Natural killer cell treated with Interleukin-12 subunit alpha and Interleukin-12 subunit beta and Interleukin-15 and Interleukin-18, amount 100 ng/mL, for 72 hours (primary cell): ENCODE measurements at places on chromosomes 16 and 17. TPM values are rescaled to one million over a fixed set of nuclear protein-coding genes. Genes with fewer than 3 reads are reported as not detected.

DNA sequence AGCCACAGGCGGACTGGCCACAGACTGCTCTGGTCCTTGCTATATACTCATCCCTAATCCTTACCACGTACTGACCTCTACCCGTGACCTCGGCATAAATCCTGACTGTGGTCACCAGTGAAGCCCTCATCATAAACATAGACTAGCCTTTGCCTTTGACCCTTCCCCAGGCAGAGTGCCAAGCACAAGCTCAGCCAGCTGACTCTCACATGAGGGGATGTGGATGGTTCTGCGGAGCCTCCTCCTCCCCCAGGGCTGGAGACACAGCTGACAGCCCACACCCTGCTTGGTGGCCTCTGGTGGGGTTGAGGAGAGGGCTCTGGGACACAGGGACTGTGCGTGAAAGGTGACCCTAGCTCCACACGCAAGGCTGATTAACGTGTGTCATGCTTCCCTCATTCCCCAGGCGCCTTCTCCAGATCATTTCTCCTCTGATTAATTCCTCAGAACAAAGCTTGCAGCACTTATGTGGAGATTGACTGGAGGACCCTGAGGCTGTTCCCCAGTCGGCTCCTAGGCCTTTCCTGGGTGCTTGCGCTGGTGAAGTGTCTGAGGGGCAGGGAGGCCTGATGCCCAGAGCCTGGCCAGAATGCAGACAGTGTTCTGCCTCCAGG, 241.5 kb upstream of the NLRP1 start:
- DNase-seq = no peak
- no peak overlapping the region for H3K27ac ChIP-seq
- peaks cover 33% of the 10 kb centered on the region for H3K27me3 ChIP-seq
- no peak overlapping the region for H3K4me3 ChIP-seq
- H3K4me1 ChIP-seq = no peaks in the 10 kb centered on the region

DNA sequence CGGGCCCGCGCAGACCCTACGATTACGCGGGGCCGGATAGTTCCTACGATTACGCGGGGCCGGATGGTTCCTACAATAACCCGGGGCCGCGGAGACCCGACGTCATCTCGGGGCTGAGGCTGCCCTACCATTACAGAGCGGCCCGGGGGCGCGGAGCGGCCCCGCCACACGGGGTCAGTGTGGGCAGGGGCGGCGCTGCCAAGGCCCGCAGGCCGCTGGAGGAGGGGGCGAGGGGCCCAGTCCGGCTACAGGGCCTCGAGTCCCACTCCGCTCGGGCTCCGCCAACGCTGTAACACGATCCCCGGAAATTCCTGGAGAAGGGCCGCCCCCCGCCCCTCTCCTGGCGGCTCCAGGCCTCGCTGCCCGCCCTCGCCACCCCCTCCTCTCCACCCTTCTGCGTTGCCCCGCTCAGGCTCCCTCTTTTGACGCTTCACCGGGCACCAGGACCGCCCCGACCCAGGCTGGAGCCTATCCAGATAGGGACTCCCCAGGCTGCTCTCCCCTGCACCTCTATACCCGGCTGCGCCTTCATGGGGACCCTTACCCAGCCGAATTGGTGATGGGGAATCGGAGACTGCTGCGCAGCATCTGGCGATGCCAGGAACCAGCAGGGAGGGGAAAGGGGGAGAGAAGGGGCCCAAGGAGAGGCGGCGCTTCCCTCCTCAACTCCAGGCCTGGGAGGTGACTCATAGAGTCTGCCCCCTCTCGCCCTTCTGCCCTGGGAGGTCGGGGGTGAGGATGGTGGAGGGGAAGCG, at the start of gene RAB34:
RAB34 (minus strand) TSS at position 291 of the 755 bp plus-strand sequence. CDS start 602 bp downstream, outside the sequence.
- H3K4me1 ChIP-seq = peaks cover 35% of the 10 kb centered on the region
- H3K27me3 ChIP-seq = peaks cover 13% of the 10 kb centered on the region
- H3K27ac ChIP-seq = peak within 1 kb of the TSS; percentile 72
- peak within 1 kb of the TSS; percentile 89 for H3K4me3 ChIP-seq

DNA sequence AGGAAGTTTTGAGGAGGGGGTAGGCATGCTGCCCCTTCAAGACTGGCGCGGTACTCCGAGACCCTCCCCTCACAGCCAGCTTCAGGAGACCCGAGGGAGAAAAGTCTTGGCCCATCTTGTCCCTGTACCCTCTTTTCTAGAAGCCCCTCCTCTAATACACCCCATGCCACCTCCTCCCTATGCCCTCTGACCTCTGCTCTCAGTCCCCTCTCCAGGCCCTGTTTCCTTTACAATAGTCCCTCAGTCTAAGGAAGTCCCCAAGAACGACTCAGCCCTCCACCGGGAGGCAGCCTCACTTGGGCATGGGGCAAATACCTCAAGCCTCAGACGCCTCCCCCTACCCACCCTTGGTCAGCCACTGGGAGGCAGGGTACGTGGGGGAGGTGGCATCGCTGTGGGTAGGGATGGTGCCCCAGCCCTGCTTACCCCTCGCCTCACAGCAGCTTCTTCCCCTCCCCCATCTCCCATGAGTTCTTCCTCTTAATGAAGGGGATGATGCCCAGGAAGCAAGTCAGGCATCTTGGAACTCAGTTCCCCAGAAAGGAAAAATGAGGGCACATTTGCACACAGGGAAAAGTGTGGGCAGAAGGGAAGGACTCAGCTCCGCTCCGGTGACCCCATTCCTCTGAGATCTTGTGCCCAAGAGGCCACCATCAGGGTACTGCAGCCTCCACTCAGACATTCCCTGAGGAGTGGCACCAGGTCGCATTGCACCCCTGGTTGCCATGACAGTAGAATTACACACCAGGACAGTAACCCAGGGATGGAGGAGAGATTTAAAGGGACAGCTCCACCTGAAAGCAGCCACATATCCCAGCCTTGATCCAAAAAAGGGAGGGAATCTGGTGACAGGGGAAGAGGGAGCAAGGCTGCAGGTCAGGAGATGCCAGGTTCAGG, 6.2 kb downstream of the MPP2 start:
- H3K27ac ChIP-seq = no peak overlapping the region
- no peak for DNase-seq
- H3K27me3 ChIP-seq = peaks cover 27% of the 10 kb centered on the region
- peak overlapping the region; percentile 67 for H3K4me3 ChIP-seq
- peaks cover 7% of the 10 kb centered on the region for H3K4me1 ChIP-seq

DNA sequence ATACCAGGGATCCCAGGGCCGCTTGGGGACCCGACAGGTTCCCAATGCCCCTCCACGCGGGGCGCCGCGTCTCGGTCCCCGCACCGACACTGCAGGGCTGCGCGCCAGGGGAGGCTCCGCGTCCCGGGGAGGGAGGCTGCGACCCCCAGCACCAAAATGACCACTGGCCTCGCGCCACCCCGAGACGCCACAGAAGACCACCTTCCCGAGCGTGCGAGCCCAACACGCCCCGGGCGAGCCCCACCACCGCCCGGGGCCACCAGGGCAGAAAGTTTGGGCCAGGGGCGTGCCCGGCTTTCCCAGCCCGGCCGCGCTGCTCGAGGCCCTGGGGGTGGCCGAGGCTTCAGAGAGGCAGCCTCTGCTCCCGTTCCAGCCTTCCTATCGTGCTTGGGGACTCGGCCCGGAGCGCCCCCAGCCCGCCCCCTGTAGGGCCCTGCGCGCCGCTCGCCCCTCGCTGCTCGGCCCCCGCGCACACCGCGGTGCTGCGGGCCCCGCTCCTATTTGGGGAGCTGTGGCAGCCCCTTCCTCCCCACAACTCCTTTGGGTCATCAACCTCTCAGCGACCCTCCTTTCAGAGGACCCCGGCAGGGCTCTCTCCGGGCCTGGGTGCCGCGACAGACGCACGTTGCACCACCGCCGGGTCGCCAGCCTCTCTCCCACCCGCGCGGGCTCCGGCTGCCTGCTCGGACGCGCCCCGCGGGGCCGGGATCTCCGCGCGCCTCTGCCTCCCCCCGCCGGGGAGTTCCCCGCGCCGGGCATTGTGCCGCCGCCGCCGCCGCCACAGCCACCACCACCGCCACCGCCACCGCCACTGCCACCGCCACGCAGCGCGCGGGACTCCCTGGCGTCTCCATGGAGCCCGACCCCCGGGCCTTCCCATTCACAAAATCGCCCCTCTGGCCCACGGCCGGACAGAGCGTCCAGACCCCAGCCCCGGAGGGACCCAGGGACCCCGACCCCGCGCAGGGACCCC, 892 bp downstream of the RBFOX3 start:
- H3K27ac ChIP-seq = no peak overlapping the region
- H3K36me3 ChIP-seq = no peaks in the 10 kb centered on the region
- peaks cover 41% of the 10 kb centered on the region for H3K27me3 ChIP-seq
- no peak overlapping the region for H3K4me3 ChIP-seq
- no peak for DNase-seq

GRCh38 chr17:57868007-57868909, 18.4 kb upstream of the MRPS23 start:
- H3K4me1 ChIP-seq = peaks cover 4% of the 10 kb centered on the region
- H3K27ac ChIP-seq = no peak overlapping the region
- peak; percentile 44 for DNase-seq
- H3K27me3 ChIP-seq = peaks cover 20% of the 10 kb centered on the region
- H3K36me3 ChIP-seq = no peaks in the 10 kb centered on the region

- no peaks in the 10 kb centered on the region for H3K36me3 ChIP-seq
- H3K4me1 ChIP-seq = peaks cover 8% of the 10 kb centered on the region
- no peak for DNase-seq
- no peak overlapping the region for H3K27ac ChIP-seq
- no peaks in the 10 kb centered on the region for H3K27me3 ChIP-seq
- H3K4me3 ChIP-seq = no peak overlapping the region
Observed at GRCh38 chr17:27888067-27888466, 5.1 kb downstream of the LYRM9 start.

DNA sequence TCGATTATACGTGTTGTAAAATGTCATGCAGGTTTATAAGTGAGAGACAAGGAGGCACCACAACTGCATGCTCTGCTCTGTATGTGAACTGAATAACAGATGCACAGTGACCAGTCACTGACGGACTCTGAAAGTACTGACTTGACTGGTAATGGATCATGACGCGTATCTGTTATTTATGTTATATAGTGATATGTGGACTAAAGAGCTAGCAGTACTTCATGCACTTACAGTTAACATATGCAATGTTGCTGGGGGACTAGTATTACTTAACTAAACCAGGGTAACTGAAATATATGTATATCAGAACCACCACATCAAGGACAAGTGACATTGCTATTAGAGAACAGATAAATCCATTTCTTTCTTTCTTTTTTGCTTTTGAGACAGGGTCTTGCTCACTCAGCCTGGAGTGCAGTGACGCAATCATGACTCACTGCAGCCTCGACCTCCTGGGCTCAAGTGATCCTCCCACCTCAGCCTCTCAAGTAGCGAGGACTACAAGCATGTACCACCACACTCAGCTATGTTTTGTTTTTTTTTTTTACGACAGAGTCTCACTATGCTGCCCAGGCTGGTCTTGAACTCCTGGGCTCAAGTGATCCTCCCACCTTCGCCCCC, 17.2 kb downstream of the COIL start:
- no peak overlapping the region for H3K4me3 ChIP-seq
- peaks cover 11% of the 10 kb centered on the region for H3K36me3 ChIP-seq
- no peaks in the 10 kb centered on the region for H3K27me3 ChIP-seq
- no peak for DNase-seq

- DNase-seq = no peak
- no peaks in the 10 kb centered on the region for H3K4me1 ChIP-seq
- H3K36me3 ChIP-seq = no peaks in the 10 kb centered on the region
Observed at GRCh38 chr17:53538129-53538617, 284.6 kb upstream of the KIF2B start.

Gene CCDC92B
- total RNA-seq = not detected

GRCh38 chr16:2518823-2519710, 1.1 kb upstream of the AMDHD2 start:
- H3K4me1 ChIP-seq = peaks cover 49% of the 10 kb centered on the region
- no peak for DNase-seq
- no peaks in the 10 kb centered on the region for H3K27me3 ChIP-seq
- H3K4me3 ChIP-seq = peak overlapping the region; percentile 79
- H3K36me3 ChIP-seq = no peaks in the 10 kb centered on the region

DNA sequence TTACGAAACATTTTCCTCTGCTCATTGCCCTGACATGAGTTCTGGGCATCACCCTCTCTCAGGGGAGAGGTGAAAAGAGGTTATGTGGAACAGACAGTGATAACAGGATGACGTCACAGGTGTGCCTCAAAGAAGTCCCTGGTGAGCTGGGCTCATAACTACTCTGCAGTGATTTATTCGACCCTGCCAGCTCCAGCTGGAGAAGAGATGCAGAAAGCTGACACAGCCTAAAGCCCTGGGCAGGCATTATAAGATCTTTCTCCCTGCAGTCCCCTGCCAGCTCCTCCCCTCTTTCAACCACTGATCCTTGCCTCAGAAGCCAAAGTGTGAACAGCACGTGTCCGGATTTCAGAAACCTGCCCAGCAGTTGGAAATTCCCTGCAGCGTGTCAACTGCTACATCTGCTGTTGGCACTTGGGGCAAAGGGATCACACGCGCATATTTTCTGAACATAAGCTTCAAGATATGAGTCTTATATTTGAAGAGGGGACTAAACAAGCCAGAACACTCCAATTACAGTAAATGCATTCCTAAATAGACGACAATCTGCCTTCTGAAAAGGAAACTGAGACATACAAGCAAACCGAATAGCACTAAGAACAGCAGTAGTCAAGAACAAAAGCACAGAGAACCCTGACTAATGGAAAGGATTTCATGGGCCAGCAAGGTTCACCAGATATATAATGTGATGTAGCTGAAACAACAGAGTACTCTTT, 80.5 kb downstream of the SMG6 start:
- H3K27ac ChIP-seq = peak overlapping the region; percentile 40
- peak; percentile 92 for DNase-seq
- peaks cover 35% of the 10 kb centered on the region for H3K4me1 ChIP-seq
- H3K27me3 ChIP-seq = no peaks in the 10 kb centered on the region
- peak overlapping the region; percentile 62 for H3K4me3 ChIP-seq

DNA sequence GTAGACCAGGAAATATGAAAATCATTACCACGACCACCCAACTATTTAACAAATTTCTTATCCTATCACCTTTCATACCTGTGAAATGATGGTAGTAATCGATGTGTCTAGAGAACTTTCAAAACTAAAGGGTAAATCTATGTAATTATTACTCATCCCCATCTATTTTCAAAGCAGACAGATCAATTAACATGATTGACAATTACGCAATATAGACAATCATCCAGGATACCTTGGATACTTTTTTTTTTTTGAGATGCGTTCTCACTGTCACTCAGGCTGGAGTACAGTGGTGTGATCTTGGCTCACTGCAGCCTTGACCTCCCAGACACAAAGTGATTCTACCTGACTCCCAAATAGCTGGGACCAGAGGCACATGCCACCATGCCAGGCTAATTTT, 4.0 kb upstream of the C16orf46 start:
- H3K36me3 ChIP-seq = no peaks in the 10 kb centered on the region
- no peak for DNase-seq
- H3K27ac ChIP-seq = no peak overlapping the region
- H3K4me3 ChIP-seq = no peak overlapping the region
- peaks cover 2% of the 10 kb centered on the region for H3K4me1 ChIP-seq

DNA sequence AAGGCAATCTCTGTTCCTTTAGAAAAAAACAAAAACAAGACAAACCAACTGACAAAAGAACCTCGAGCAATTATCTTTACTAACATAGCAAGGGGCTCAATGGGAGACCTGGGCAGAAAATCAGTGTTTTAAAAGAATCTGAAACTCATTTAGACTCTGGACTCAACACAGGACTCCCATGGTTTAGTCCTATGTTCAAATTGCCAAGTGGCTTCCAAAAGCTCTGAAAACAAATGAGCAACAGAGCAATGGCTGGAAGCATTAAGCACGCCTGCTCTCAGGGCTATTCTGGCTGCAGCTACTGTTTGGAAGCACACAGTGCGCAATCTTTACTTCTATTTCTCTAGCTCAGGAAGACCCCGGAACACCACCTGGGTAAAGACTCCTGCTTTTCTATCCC, 162.0 kb downstream of the AATF start:
- DNase-seq = no peak
- peaks cover 7% of the 10 kb centered on the region for H3K36me3 ChIP-seq

- H3K27ac ChIP-seq = no peak overlapping the region
- no peaks in the 10 kb centered on the region for H3K36me3 ChIP-seq
- H3K4me1 ChIP-seq = no peaks in the 10 kb centered on the region
- H3K4me3 ChIP-seq = no peak overlapping the region
- DNase-seq = no peak
Observed at GRCh38 chr16:1466054-1466453, 8.8 kb downstream of the CLCN7 start.
